Activated CD8-positive, alpha-beta memory T cell treated with anti-CD3 and anti-CD28 coated beads, Interleukin-2, amount 10 ng/mL, durations not matched to agents 7 days and 5 days (primary cell): ENCODE measurements at places on chromosomes 6 and 20. TPM values are rescaled to one million over a fixed set of nuclear protein-coding genes. Genes with fewer than 3 reads are reported as not detected.

The BPIFB4 gene
- not detected for total RNA-seq

The MUC22 gene
- total RNA-seq, result not detected

DNA sequence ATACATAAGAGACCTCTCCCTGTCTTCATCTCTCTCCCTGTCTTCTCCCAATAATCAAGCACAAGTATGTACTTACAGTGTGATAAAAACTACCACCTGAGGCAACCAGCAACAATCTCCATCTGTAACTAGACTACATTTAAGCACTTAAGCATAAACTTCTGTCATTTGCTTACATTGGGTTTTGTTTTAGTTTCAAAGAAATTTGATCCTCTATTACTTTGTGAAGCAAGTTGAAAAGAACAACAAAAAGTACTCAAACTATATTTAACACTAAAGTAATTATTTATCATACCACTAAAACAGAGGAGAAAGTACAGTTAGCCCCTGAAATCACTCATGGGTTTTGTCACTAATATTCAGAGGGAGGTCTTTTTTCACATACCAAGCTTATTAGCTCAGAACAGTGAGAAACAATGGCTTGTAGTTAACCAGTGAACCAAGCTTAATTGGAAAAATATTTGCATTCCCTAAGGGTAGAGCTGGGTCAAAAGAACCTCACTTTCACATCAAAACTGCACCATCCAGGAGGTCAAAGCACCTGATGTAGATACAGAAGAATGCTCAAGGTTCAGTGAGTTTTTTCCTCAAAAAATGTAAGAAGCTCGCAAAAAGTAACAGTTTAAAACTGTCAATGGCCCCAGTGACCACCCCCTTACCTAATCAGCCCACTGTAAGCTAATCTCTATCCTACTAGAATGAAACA lies 34.1 kb downstream of the DCDC2 start:
- H3K4me3 ChIP-seq, result no peak overlapping the region
- DNase-seq, result no peak
- H3K4me1 ChIP-seq, result no peaks in the 10 kb centered on the region
- H3K27me3 ChIP-seq, result peaks cover 44% of the 10 kb centered on the region
- H3K36me3 ChIP-seq, result no peaks in the 10 kb centered on the region
- H3K27ac ChIP-seq, result no peak overlapping the region

GRCh38 chr6:149122850-149123821 lies 194.4 kb upstream of the TAB2 start:
- DNase-seq, result no peak
- H3K36me3 ChIP-seq, result peaks cover 64% of the 10 kb centered on the region
- H3K27ac ChIP-seq, result peak overlapping the region; percentile 72
- H3K27me3 ChIP-seq, result no peaks in the 10 kb centered on the region
- peaks cover 75% of the 10 kb centered on the region for H3K4me1 ChIP-seq

DNA sequence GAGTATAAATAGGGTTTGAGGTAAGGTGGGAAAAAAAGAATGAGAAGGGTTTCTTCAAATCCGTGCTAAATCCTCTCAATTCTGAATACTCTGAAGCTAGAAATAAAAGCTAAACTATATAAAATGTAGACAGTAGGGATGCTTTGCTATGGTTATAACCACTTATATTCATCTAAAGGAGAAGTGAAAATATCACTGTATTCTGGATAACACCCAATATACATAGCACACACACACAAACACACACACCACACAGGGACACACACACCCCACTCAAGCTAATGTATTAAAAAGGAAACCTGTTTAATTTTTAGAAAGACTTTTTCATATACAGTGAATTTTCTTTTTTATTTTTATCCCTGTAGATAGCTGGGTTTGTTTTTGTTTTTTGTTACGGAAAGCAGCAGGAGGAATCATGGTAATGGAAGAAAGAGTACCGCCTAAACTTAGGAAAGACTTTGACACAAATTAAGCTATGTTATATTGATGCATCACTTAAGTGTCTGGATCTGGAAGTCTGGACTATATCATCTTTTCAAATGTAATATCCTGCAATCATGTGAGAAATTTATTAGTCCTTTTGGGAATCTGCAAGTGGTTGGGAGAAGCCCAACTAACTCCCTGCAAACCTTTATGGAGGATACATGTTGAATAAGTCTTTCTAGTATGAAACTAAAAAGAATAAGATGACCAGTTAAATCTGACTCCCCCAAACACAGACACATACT lies 68.4 kb upstream of the FABP7 start:
- no peak for DNase-seq
- no peak overlapping the region for H3K27ac ChIP-seq
- H3K27me3 ChIP-seq, result peaks cover 8% of the 10 kb centered on the region
- no peaks in the 10 kb centered on the region for H3K36me3 ChIP-seq

- DNase-seq, result no peak
- H3K27me3 ChIP-seq, result peaks cover 6% of the 10 kb centered on the region
- H3K4me3 ChIP-seq, result no peak overlapping the region
- H3K4me1 ChIP-seq, result peaks cover 8% of the 10 kb centered on the region
Observed at GRCh38 chr6:146785001-146785585, 186.3 kb downstream of the ADGB start.

DNA sequence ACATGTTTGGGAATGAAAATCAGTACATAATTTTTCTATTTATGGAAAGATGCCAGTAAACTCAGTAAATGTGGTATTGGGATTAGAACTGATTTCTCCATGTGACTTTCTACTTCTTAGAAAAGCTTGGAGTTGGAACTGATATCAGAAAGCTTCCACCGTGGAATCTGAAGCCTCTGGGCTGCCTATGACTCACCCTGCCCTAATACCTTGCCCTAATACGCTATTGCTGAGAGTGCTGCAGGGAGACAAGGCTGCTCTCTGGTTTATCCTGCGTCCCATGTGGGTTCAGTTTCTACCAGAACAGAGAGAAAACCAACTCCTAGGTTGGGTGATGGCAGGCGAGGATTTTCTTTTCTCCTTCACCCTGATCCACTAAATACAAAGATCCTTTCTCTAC lies 3.3 kb upstream of the STMND1 start:
- peaks cover 2% of the 10 kb centered on the region for H3K4me1 ChIP-seq
- H3K27ac ChIP-seq, result no peak overlapping the region
- H3K36me3 ChIP-seq, result no peaks in the 10 kb centered on the region
- DNase-seq, result no peak
- peaks cover 53% of the 10 kb centered on the region for H3K27me3 ChIP-seq
- no peak overlapping the region for H3K4me3 ChIP-seq

DNA sequence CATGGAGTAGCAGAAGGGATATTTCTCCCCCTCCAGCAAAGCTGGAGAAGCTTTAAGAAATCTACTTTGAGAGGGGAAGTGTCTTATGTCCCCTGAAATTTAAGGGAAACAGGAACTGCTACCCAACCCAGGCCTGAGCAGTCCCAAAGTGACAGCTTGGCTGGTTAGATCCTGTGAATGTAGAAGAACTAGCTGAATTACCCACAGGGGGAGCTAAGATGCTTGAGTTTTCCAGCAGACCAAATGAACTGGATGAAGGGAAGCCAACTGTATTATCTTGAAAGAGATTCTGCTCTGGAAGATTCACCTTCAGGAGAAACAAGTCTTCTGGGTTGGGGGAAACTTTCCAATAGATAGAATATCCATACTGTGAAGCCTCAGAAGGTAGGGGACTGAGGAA lies 303.3 kb upstream of the MMS22L start:
- no peak overlapping the region for H3K4me3 ChIP-seq
- H3K27me3 ChIP-seq, result no peaks in the 10 kb centered on the region
- H3K27ac ChIP-seq, result no peak overlapping the region
- DNase-seq, result no peak
- H3K4me1 ChIP-seq, result no peaks in the 10 kb centered on the region

DNA sequence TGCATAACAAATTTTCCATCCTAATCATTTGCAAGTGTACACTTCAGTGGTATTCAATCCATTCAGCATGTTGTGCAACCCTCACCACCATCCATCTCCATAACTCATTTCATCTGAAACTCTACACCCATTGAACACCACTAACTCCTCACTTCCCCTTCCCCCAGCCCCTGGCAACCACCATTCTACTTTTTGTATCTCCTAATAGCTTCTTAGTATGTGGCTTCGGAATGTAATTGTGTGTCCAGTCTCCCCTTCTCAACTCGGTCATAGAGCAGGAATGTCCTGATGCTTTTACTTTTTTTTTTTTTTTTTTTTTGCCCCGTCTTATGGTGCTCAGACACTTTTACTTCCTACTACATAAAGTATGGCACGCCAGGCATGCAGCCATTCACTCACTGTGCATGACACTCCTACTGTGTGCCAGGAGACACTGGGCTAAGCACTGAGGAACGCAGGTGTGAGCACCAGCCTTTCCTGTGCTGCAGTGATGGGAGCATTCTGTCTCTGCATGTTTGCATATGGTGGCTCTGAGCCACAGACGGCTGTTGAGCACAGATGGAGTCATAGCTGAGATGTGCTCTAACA lies 15.3 kb downstream of the HCK start:
- H3K36me3 ChIP-seq, result no peaks in the 10 kb centered on the region
- no peak for DNase-seq
- no peak overlapping the region for H3K4me3 ChIP-seq
- H3K27ac ChIP-seq, result no peak overlapping the region
